NCI-H1694 treated with DMSO at 0.1 percent for 48 hours (cell line): ENCODE measurements at places on chromosomes 3 and 15.

DNA sequence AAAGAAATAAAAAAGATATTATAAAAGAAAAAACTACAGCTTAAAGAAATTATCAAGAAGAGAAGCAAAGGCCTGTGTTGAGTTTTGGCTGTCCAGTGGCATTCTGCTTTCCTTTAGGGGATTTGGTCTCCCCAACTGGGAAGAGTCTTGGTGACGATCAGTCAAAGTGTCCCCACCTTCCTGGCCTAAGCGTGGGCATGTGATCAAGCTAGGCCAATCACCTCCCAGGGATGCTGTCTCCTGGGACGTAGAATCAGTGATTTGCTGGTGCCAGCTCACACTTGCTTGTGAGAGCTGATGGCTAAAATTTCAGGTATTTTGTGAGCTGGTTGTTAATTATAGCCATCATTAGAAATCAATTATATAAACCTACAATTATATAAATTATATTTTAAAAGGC is 69.5 kb downstream of the ATP2B2 start:
- DNase-seq: no peak

- DNase-seq: no peak
Observed at GRCh38 chr3:129622226-129622874, 15.9 kb upstream of the PLXND1 start.

DNA sequence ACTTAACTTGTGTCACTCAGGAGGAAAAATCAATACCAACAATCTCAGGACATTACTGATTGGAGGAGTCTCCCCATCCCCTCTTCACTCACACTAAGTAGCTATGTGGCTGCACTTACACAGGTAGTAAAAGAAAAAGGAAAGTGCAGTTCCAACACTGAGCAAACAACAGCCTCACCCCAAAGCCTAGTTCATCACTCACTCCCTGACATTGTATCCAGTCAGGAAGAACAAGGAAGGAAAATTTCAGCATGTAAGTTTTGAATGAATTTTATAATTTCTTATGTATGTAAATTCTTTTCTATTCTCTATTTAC is 273.4 kb downstream of the IGSF11 start:
- no peak for DNase-seq

GRCh38 chr15:62618846-62619504 is 423.6 kb upstream of the TPM1 start:
- no peak for DNase-seq

DNA sequence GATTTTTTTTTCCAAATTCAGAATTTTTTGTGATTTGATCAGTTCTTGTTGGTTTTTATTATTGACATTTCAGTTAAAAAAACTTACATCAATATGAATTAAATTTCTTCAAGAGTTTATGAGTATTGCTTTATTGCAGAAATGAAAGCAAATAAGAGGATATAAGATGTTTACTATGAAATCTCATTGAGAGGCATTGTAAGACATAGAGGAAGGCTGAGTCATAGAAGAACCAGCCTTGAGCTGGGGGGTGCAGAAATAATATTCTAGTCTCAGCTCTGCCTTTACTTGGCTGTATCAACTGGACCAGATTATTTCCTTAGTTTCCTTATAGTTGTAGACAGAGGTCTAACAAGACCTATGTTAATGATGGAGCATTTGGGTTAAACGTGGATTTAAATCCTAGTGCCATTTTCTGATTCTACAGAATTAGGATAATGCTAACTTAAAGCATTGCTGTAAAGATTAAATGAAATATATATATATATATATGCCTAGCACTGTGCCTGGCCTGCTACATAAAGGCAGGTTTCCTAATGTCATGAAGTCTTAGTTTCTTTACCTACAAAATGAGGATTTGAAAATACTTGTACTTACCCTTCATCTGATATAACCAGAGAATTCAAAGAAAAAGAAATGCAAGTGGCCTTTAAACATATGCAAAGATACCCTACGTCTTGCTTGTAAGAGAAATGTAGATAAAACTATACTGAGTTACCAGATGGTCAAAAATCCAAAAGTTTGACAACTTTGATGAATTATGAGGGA is 7.3 kb downstream of the FAM98B start:
- DNase-seq: no peak
